ENCODE measurements at places on chromosomes 7 and 10.
A peak's percentile ranks its signal among the peaks of the same experiment; 100 is the strongest.

DNA sequence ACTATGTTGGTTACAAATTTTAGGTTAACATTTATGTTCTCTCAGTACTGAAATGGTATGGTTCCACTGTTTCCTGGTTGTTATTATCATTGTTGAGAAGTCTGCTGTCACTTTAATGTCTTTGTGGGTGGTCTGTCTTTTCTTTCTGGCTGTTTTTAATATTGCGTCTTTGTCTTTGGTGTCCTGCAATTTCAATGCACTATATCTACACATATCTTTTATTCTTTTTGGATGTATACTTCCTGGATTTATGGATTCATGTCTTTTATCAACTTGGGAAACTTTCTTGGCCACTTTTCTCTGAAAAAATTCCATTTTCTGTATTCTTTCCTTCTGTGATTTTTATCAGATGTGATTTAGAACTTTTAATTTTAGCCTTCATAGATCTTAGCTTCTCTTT, 250.2 kb downstream of the BUB3 start:
- DNase-seq, result no peak

GRCh38 chr7:17697128-17697881, 243.0 kb downstream of the SNX13 start:
- no peak for DNase-seq

DNA sequence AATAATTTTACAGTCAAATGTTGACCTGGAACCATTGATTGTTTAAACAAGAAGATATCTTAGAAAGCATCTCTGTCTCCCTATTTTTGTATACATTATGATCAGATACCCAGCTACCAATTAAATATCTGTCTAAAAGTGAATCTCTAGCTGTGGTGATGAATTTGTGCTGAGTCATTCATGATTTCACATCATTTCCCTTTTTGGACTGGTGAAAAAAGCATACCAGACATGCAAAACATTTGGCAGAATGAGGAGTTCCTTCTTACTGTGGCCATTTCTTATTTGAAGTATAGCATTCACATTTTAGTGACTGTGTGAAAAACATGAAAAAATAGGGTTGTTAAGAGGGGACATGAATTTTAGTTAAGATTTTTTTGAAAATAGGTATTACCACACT, 98.0 kb upstream of the GATA3 start:
- DNase-seq, result no peak

- no peak for DNase-seq
Observed at GRCh38 chr7:44100458-44101302, 3.5 kb upstream of the AEBP1 start.

DNA sequence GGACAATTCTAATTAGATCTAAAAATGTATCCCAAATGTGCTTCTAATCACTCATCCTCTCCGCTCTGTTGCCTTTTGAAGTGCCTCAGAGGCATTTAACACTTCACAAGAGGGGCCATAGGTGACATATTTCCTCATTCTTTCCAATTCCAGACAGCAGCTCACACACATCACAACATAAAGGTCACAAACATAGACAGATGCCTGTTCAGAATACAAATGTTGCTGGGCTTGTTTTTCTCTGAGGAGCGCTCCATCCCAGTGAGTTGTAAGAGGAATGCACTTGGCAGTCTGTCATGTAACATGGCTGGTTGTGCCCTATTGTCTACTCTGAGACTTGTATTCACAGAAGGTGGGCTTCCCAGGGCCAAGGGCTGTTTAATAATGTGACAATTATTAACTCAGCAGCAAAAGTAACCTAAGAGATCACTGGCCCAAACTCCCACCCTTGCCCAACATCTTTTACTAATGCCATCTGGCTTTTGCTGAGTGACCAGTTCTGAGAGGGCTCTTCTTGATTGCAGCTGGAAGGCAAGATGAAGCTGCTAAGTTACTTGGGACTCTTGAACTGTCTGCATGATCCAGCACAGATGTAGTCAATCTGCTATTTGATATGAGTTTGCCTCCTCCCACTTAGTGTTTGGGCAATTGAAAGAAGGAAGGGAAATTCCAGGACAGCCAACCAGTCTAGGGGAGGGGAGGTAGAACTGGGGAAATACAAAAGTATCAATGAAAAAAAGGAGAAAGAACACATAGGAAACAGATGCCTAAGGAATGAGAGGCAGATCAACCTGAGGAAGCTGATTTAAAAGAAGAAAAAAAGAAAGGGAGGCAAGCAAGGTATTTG, 13.6 kb downstream of the PON2 start:
- no peak for DNase-seq

DNA sequence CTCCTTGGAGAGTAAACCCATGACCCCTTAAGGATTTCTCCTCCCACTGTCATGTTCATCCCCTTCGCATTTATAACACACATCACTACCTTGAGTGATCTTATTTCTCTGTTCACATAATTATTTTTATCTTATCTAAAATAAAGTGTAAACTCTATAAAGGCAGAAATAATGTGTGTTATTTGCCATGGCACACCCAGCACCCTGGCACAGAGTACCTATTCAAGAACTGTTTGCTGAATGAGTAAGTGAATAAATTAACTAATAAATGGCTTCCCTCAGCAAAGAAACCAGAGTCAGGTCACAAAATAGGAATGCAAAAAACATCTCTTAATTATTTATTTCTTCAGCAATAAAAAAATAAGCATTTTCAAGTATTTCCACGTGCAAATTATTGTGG, 330.3 kb upstream of the GHITM start:
- DNase-seq, result no peak

GRCh38 chr7:143492043-143492471, 14.4 kb downstream of the TAS2R41 start:
- DNase-seq, result no peak

DNA sequence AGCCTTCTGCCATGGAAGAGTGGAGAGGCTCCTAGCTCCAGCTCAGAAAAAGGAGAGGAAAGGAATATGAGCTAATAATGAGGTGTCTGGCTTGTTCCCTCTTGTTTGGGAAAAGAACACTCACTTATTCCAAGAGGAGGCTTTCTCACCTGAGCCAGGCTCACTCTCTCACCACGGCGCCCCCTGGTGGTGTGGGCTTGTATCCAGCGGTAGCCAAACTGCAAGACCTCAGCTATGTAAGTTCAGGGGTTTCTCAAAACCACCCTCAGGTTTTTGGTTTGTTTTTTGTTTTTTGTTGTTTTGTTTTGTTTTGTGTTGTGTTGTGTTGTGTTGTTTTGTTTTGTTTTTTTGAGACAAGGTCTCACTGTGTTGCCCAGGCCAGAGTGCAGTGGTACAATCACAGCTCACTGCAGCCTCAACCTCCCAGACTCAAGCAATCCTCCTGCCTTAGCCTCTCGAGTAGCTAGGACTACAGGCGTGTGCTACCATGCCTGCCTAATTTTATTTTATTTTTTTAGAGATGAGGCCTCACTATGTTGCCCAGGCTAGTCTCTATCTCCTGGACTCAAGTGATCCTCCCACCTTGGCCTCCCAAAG, 124.0 kb downstream of the TMEM130 start:
- DNase-seq, result peak; percentile 75

- DNase-seq, result no peak
Observed at GRCh38 chr7:101009629-101010028, 10.3 kb upstream of the MUC17 start.

DNA sequence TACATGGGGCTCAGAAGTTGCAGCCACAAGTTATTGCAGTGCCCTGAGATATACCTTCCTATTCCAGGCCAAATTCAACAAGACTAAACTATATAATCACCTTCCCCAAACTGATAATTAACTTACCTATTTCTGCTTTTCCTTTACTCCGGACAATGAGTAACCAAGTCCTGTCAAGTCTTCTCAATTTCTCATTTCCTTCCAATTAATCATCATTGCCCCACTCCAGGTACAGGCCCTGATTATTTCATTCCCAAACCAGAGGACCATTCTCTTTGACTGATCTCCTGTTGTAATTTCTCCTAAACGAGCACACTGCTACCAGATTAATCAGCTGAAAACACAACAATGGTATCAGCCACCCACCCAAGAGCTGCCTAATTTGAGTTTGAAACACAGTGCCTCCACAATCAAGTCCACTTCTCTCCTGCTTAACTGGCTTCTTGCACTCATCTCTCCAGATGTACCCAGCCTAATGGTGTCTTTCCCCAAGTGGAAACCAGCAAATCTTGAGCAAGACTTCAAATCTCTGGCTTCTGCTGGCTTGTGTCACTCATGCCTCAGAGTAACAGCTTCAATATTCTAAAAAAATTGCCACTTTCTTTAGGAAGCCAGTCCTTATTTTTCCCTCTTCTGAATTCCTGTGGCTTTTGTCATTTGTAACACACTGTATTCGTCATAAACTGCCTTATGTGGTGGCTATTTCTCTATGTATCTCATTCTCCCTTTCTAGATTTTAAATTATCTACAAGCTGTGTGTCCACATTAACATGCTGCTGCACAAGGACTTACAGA, 89.1 kb downstream of the CDK6 start:
- DNase-seq, result no peak

DNA sequence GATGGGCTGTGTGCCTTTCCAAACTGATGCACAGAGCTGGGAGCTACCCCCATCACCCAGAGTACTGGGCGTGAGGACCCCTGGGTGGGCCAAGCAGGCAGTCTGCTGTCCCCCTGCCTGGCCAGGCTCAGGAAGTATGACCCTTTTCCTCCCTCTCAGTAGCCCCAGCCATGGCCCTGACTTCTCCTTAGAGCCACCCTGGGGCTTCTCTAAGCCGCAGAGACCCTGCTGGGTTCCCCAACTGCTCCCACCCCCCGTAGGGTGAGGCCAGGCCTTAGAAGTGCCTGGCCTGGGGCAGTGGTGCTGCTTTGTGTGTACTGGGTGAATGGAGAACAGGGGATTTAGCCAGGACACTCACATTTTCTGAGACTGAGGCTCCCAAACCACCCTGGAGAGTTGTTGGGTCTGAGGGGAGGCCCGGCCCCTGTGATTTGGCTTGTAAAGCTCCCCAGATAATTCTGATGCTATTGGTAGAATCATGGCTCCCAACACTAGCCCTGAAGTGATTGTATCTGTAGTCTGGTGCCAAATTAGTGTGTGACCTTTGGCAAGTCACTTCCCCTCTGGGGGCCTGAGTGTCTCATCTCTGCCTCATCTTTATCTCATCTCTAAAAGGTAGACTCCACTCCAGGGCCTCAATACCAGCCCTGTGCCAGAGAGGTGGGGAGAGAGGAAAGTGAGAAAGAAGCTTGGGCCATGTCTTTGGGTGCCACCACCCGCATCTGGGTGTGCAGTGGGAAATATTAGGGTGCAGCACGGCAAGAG, 99.7 kb upstream of the PPIF start:
- DNase-seq, result no peak

DNA sequence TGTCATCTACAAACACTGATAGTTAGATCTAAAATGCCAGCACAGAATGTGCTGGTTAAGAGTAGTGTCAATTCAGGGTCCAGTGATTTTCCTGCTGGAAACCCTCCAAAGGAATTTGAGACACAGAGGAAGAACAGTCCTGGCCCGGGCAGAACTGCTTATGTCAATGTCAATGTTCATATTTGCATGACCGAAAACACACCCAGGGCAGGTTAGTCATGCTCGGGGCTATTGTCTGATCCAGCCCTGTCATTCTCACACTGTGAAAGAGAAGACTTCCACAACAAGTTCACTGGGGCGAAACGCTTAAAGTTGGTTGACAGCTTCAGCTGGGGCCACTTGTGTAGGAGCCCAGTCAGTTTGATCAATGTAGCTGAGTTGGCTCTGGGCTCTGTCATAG, 139.3 kb downstream of the C1GALT1 start:
- no peak for DNase-seq

DNA sequence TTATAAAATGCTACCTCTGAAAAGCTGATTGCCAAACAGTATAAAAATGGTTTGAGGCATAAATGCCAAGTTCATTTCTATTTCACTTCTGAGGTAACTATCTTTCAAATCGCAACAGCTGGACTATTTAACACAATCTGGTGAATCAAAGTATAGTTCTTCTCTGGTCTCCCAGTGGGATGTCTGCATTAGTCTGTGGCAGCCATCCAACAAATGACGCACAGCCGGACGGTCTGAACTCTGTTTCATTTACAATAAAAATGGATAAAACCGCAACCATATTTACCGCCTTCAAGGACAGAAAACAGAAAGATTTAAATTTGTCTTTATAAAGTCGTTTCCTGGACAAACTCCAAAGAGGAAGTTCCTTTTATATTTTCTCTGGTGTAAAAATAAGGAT, 41.9 kb downstream of the ENO4 start:
- no peak for DNase-seq

DNA sequence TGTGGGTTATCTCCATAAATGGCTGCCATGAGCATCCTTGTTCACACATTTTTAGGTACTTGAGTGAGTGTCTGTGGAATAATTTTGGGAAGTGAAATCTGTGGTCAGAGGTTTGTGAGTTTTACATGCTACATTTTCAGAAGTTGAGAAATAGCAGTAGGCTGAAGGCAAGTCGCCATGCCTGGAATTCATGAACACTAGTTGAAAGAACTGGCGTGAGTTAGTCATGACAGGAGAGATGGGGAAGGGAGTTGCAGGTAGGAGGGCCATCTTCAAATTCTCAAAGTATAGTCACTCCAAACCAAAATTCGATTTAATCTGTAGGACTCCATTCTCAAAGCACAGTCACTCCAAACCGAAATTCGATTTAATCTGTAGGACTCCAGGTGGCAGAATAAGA, 89.6 kb downstream of the EGFR start:
- DNase-seq, result no peak
